Fibroblast of the aortic adventitia (primary cell): ENCODE measurements at places on chromosomes 12 and 14.

DNA sequence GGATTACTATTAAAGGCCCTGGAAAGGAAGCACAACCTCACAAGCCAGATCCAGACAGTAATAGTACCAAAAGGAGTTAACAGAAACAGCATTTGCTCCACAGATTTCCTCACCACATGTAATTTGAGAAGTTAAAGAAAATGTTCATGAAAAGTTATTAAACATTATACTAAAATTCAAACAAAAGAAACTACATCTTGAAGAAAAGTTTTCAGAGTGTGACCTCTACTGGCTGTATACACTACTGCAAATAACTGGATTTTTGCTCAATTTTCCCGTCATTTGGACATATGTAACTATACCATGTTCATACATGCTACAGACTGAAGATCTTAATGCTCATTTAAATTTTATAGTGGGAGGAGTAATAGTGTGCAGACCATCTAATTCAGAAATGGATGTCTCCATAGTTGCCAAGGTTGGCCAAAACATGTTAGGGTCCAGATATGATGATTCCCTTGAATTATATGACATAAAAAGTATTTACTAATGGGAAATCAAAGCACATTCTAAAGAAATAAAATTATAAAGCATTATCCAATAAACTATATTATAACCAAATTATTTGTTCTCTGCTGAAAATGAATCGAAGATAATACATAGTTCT lies 5.6 kb downstream of the KRR1 start:
- peak; percentile 74 for DNase-seq

- no peak for DNase-seq
These were observed 36.9 kb downstream of the MAPK1IP1L start for GRCh38 chr14:55088356-55088755.

- DNase-seq, result no peak
These were observed 96.1 kb upstream of the EGLN3 start for GRCh38 chr14:34046799-34047520.

- DNase-seq, result peak; percentile 43
These were observed 200.5 kb upstream of the PRICKLE1 start for GRCh38 chr12:42789808-42790760.

DNA sequence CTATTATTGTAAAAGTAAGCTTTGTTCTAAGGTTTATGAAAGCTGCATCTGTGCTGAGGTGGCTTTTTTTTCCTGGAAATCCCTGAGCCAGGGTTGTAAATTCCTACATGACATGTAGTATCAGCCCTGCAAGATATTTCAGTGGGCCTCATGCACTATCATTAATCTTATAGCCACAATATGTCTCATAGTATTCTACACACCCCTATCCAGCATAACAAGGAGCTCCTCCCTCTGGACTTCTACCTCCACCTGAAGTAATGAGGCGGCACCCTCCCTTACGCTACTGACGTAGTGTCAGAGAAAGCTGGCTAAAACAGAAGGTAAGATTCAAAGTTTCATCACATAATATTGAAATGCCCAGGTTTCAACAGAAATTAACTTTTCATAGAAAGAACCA lies 35.5 kb downstream of the SLC5A8 start:
- no peak for DNase-seq

DNA sequence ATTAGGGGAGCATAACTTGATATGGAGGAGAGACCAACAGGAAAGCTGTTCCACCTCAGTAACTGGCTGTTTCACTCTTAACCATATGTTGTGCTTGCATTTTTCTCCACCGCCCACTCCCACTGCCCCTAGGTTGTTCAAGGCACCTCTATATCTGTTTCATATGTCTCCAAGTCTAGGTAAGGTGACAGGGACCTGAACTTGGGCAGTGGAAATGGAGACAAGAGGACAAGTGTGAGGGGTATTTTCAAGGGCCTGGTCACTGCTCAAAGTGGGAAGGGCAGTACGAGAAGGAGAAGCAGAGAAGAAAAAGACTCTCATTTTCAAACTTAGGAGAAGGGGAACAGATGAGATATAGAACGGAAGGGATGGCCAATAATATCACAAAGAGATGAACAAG lies 3.1 kb downstream of the SLC38A1 start:
- no peak for DNase-seq

- no peak for DNase-seq
These were observed 59.2 kb upstream of the RTRAF start for GRCh38 chr14:51929910-51930682.

GRCh38 chr12:122860040-122860853 lies 25.0 kb downstream of the HIP1R start:
- DNase-seq, result peak; percentile 82

GRCh38 chr12:47686645-47687240 lies 19.1 kb downstream of the RPAP3 start:
- DNase-seq, result peak; percentile 75

- DNase-seq, result peak; percentile 67
These were observed 35.7 kb downstream of the MRPL42 start for GRCh38 chr12:93502802-93503623.

- DNase-seq, result no peak
These were observed 66.8 kb downstream of the TSPAN8 start for GRCh38 chr12:71090971-71091370.

- DNase-seq, result no peak
These were observed 47.3 kb downstream of the ACSM4 start for GRCh38 chr12:7351177-7351576.

- peak; percentile 86 for DNase-seq
These were observed at the start of gene SLC6A15 for GRCh38 chr12:84912198-84913128. Gene SLC6A15 (minus strand): TSS chr12:84912799. CDS start chr12:84892120, 20,679 bp downstream.

- DNase-seq, result no peak
These were observed 151.9 kb upstream of the NRXN3 start for GRCh38 chr14:78018283-78018682.

DNA sequence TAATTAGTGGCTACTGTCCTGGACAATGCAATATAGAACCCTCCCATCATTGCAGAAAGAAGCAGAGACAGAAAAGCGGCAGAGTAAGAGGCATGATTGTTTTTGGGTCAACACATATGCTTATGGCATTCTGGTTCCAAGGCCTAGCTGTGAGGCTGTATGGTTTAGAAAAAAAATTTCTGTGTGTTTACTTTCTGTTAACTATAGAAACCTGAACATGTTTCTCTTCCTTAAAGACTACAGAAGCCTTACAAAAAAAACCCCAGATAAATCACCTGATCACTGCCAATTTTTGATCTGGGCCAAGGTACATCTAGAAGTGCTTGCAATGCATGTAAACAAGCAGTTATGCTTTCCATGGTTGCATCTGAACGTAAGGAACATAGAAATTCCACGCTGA lies 100.0 kb upstream of the HECTD1 start:
- DNase-seq, result no peak

GRCh38 chr12:105492591-105493545 lies 162.4 kb downstream of the C12orf75 start:
- DNase-seq, result peak; percentile 83

DNA sequence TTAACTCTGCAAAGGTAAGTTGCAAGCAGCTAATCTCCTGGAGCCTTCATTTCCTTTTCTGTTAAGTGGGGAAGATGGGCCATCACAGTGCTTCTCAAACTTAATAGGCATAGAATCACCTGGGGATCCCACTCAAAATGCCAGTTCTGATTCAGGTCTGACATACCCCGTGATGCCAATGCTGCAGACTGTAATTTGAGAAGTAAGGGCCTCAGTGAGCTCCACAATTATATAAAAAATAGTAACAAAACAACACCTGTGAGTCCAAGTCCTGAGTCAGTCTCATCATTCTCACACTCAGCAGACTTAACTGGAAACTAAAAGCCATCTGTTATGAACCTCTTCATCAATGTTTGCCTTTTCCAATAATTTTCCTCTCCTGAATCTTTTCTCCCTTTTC lies 10.8 kb upstream of the PSMA6 start:
- DNase-seq, result no peak

GRCh38 chr12:129184127-129184928 lies 331.1 kb downstream of the GLT1D1 start:
- DNase-seq, result no peak

- DNase-seq, result peak; percentile 72
These were observed 308.0 kb downstream of the PPFIA2 start for GRCh38 chr12:81450920-81451739.

GRCh38 chr12:121767525-121768016 lies 25.9 kb downstream of the RHOF start:
- peak; percentile 86 for DNase-seq

- DNase-seq, result no peak
These were observed 67.7 kb upstream of the CD163 start for GRCh38 chr12:7571257-7571656.

- DNase-seq, result peak; percentile 69
These were observed 28.9 kb downstream of the ANO6 start for GRCh38 chr12:45244561-45245343.

DNA sequence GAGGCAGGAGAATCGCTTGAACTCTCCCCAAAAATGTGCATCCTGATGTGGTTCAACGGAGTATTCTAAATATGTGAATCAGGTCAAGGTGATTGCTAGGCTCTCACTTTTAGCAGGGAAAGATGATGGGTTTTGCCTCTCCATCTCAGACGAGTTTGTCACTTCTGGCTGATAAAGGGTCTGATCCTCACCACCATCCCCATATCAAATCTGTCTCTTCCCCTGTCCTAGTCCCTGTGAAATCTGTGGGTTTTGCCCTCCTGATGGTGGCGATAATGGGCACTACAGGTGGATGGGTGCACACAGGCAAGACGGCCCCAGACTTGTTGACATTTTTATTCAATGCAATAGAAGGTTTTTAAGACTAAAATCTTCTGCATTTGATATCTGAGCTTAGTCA lies 384.6 kb downstream of the GLT1D1 start:
- DNase-seq, result no peak

GRCh38 chr14:101325319-101325718 lies 236.0 kb upstream of the DIO3 start:
- DNase-seq, result no peak

GRCh38 chr12:95323212-95323611 lies 105.6 kb downstream of the VEZT start:
- no peak for DNase-seq

- DNase-seq, result no peak
These were observed 13.8 kb downstream of the NGDN start for GRCh38 chr14:23483236-23483854.

GRCh38 chr12:78062786-78063185 lies 232.1 kb downstream of the NAV3 start:
- DNase-seq, result peak; percentile 89

- peak; percentile 91 for DNase-seq
These were observed 356.4 kb upstream of the DDHD1 start for GRCh38 chr14:53509276-53510244.

DNA sequence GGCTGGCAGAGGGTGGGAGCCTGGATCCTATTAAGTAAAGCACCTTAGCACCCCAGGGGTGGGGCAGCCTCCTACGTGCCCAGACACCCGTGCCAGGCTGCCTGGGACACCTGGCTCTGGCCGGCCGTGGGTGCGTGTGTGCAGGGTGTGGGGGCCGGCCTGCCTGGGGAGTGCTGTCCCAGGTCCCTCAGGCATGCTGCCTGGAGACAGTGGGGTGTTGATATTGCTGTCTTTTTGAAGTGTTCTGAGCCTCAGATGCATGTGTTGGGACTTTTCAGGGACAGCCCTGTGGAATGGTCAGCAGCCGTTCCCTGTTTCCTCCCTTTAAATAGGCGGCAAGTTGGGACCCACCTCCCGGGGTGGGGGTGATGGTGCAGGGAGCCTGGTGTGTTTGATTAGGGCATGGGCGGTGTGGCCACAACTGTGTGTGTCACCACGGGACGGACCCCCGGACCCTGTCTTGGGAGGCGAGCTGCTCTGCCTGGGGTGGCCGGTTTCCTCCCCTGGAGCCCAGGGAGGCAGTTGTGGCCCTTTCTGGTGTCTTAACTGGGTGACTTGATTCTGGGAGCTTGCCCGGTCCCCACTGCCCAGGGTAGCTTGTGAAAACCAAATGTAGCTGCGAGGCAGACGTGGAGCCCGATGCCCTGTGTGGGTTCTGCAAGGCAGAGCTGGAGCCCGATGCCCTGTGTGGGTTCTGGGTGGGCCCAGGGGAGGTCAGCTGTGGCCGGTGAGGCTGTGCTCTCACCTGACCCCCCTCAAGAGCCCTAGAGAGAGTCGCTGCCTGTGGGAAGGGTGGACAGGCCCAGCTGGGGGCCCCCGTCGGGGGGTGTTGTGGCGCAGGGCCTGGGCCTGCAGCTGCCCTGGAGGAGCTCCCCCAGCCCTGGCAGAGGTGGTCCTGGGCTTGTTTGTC lies 8.2 kb downstream of the ULK1 start:
- no peak for DNase-seq

GRCh38 chr14:74240794-74241651 lies 1.8 kb downstream of the VSX2 start:
- DNase-seq, result peak; percentile 7

- no peak for DNase-seq
These were observed 13.6 kb downstream of the KCNH3 start for GRCh38 chr12:49552425-49552824.

GRCh38 chr12:96108321-96108720 lies 72.9 kb upstream of the LTA4H start:
- DNase-seq, result no peak

DNA sequence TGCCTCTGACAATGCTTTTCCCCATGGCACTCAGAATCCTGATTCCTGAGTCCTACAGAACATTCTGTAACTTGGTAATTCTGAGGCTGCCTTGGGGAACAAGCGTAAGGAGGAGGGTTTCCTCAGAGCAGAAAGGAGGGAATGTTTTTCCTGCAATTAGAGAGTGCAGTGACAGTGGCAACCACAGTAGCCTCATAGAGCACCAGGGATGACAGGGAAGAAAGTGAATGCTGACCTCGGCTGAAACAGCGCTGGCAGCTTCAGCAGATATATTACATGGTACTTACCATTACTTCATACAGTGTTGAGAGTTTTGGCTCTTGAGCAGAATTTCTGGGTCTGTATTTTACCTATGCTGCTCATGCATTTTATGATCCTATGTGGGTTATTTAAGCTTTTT lies 757.1 kb downstream of the NRXN3 start:
- no peak for DNase-seq

DNA sequence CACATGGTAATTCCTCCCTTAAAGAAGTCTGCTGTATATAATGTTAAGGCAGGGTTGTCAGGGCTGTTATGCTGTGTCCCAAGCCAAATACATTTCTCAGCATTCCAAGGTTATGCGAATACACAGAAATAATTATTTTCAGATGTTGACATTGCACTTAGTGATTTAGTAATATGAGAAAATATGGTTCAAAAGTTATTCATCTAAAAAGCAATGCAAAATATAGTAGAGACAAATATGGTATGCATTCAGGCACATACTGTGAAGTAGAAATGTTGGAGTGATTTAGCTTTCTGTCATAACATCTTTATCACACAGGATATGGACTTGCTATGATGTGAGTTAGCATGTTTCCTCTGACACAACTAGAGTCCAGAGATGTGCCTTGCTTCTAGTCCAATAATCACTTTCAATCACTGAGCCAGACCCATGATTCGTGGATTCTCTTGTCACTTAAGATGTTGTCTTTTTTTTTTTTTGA lies 70.0 kb downstream of the PDE3A start:
- DNase-seq, result peak; percentile 79

- DNase-seq, result no peak
These were observed 10.6 kb upstream of the KITLG start for GRCh38 chr12:88590851-88591250.

- DNase-seq, result no peak
These were observed 34.3 kb upstream of the ATP2A2 start for GRCh38 chr12:110246636-110247339.
